Stimulated activated CD8-positive, alpha-beta memory T cell treated with anti-CD3 and anti-CD28 coated beads, Interleukin-15, amount 100 ng/mL, for 24 hours (primary cell): ENCODE measurements at places on chromosomes 2 and 18.

DNA sequence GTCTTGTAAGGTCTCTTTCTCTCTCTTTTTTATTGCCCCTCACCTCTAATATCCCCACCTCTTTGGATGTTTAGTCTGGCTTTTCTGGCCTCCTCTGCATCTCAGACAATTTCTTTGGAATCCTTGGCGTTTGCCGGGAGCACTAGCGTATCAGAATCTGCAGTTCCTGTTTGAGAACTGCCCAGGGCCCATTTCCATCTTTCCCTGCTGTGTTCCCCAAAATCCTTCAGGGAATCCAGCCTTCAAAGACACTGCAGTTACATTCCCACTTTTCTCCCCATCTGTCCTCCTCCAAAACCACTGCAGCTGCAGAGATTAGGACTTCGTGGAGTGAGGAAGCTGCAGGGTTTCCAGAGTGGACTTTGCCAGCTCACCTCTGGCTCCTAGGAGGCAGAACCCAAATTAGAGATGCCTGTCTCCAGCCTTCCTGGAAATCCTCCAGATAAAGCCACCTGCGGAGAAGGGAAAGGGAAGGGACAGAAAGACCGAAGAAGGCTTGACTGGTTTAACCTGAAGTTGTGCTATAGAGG, 2.7 kb downstream of the VSNL1 start:
- no peak for DNase-seq

DNA sequence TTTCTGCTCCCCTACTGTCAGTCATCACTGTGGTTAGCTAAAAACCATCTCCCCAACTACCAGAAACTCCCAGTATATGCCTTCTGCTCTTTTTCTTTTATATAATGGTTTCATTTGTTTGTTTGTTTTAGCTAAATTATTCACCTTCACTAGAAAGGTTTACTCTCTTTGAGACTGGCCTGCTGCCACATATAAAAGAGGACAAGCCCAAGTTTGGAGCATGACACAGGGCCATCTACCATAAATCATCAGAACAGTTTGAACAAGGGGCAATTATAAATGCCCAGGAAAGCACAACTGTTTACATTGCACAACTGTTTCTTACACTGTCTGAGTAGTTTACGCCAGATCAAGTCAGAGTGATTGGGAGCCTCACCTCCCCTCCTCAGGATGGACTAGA, 471.0 kb upstream of the PIK3C3 start:
- no peak for DNase-seq

GRCh38 chr2:11254100-11254536, 90.3 kb downstream of the ROCK2 start:
- no peak for DNase-seq

DNA sequence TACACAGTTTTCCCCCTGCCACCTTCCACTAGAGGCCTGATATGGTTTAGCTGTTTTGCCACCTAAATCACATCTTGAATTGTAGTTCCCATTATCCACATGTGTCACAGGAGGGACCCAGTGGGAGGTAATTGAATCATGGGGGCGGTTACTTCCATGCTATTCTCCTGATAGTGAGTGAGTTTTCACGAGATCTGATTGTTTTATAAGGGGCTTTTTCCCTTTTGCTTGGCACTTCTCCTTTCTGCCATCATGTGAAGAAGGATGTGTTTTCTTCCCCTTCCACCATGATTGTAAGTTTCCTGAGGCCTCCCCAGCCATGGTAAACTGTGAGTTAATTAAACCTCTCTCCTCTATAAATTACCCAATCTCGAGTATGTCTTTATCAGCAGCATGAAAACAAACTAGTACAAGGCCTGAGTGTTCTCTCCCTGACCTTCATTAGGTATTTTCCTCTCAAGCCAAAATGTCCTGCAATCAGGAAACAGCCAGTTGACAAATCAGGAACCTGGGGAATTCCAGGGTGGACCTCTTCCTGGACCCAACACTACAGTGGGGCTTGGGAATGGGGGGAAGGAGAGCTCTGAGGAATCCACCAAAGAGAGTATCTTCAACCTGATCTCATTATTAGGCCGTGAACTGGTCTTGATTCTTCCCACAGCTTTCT, 129.9 kb downstream of the TXNL1 start:
- DNase-seq: no peak

DNA sequence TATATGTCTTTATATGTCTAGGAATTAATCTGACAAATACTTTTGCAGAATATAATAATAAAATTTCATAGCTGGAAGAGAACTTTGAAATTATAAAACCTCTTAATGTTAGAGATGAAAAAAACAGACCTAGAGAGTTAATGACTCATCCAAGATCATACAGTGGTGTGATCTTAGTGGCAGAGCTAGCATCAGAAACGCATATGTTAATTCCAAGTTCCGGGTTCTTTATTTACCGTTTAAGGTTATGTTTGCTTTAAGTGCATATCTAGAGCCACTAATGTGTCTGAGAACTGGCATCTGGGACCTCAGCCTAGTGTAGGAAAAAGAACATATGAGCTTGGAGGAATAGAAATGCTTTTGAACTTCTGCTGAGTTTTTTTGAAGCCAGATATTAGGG, 24.3 kb downstream of the CERS6 start:
- no peak for DNase-seq

DNA sequence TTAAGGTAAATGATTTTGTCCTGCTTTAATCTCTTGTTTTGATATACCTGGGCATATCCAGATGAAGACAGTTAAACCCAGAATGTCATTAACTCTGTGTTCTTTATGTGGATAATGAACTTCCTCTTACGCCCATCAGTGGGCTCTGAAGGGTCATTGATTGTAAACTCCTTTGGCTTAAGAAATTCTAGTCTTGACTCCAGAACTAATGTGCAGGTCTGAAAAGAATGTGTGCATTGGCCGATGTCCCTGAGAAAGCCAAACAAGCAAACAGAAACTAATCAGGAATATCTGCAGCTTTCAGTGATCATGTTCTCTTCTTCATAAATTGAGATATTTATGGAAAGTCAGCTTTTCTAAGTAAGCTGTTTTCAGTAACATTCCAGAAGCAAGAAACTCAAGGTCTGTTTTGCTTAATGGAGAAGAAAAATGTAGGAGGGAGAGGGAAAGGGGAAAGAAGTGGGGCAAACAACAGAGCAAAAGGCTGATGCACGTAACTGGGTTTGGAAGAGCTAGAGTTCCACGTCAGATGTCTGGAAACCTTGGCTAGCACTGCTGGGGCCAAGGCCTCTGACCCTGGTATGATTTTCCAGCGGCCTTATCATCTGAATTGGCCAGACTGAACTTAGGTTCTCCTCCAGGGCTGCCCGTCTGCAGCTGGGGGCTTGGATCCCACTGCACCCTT, 61.3 kb upstream of the FHL2 start:
- no peak for DNase-seq

DNA sequence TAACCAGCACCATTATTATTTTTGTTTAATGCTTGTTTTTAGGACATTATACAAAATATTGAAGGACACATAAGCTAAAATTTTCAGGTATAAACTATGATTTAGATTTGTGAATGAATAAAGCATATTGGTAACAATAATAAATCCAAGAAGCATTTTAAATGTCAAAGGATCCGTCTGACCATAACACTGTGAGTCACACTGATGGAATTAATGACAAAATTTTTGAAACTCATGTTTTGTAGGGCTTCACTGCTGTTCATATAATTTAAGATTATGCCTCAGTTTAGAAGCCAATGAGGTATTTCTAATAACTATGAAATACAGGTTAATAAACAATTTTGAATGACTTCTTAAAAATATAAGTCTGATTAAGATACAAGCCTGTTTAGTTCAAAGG, 124.6 kb downstream of the TMEFF2 start:
- no peak for DNase-seq

- no peak for DNase-seq
These were observed 86.3 kb downstream of the SEMA4F start for GRCh38 chr2:74740395-74740740.

DNA sequence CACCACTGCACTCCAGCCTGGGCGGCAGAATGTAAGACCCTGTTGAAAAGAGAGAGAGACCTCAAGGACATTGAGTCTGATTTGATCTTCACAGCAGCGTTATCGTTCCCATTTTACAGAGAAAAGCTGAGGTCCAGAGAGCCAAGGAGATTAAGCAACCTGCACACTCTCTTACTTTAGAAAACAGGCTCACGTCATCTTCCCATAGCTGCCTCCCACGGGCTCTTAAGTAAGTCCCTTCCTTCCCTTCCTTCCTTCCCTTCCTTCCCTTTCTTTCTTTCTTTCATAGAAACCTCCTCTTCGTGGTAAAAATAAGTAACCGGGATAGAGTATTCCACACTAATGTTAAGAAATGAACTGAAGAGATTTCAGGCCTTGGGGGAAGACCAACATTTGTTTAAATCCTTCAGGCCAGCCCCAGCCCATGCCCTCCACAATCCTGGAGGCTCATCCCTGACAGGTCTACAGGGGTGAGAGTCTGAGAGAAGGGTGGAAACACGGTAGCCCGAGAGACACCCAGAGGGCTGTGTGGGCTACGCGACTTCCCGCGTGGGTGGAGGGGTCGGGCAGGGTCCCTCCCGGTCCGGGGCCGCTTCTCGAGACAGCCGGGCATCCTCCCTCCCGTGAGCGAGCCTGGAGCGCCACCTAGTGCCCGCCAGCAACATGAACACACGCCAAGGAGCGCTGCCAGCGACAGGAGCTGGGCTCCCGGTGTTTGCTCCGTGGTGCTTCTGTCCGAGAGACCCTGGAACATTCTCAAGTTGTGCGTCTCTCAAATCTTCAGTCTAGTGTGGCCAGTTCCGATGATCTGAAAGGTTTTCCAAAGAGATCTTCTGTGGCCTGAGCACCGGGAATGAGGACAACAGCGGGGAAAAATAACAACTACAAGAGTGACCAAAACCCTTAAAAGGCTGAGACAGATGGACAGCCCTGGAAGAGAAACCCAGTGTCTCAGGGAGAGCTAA, 160.3 kb downstream of the INO80D start:
- DNase-seq: peak; percentile 51

- no peak for DNase-seq
These were observed 33.3 kb upstream of the KLF11 start for GRCh38 chr2:10009811-10010781.

DNA sequence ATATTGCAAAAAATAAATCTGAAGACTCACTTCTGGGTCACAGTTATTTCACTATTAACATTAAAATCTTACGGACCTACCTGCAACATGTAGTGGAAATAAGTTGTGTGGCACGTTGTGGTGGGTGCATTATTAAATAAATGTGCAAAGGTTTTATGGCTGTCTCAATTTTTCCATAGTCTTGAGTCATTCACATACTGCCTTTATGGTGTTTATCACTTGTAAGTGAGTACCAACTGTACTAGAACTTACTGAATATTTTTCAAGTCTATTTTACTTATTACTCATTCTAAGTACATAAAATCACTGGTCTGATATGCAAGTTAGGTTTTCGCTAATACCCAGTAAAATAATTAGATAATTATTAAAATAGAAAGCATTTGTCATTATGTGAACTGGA, 47.6 kb upstream of the SLC30A6 start:
- DNase-seq: no peak

GRCh38 chr2:193885419-193885818, 1690.7 kb upstream of the TMEFF2 start:
- no peak for DNase-seq

DNA sequence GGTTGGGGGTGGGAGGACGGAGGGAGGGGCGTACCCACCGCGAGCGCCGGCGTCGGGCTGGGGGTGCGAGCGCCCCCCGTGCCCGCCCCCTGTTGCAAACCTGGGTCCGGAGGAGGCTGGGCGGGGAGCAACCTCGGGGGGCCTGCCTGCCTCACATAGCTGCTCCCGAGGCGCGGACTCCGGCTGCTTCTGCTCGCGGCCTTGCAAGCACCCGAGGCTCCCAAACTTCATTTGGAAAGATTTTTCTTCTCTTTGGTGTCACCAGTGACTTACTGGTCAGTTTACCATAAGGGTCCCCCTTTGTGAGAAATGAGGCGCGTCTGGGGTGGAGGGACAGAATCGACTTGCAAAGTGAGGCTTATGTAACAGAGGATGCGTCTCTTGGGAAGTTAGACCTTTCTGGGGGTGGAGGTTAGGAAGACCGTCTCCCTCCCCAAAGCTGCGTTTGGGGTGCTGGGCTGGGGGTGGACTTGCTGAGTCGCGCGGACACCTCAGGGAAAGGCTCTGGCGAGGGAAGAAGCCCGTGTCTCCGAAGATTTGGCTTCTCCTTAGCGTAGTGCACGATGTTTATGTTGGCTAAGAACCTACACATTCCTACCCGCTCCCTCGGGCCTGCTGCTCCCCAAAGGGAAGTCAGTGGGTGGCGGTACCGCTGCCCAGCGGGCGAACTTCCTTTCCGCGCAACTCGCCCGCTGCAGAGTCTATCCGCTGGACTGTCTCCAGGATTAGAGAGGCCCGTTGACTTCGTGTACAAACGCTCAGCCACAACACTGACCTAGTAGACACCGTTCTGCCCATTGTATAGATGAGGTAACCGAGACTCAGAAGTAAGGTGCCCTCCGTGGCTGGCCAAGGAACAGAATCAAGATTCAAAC, 559 bp downstream of the TMEM37 start:
- DNase-seq: no peak

GRCh38 chr18:11149441-11150270, at the start of gene PIEZO2:
Gene PIEZO2, minus strand, starts transcription at chr18:11149569. Its CDS starts 981 bp downstream, at chr18:11148588.
- no peak for DNase-seq

- DNase-seq: no peak
These were observed 42.8 kb upstream of the LAPTM4A start for GRCh38 chr2:20094142-20094755.

DNA sequence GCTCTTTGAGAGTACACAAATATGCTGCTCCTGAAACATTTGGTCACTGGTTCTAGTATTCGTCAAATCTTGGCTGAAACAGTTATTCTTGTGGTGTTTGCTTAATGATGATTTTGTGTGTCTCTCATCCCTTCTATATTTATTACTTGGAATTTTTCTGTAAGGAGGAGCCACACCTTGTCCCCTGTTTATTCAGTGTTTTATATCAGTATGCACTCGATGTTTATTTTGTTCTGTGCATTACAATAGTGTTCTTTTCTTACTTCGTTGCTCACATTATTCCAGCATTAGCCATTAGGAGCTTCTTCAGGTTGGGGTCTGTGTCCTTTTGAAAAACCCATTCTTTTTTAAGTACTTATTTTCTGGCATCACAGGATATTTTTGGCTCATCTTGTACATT, 5.1 kb upstream of the RAMP1 start:
- DNase-seq: no peak

- no peak for DNase-seq
These were observed 360.1 kb downstream of the LPIN1 start for GRCh38 chr2:12106440-12107080.
